ENCODE measurements at places on chromosomes 5 and 9.

DNA sequence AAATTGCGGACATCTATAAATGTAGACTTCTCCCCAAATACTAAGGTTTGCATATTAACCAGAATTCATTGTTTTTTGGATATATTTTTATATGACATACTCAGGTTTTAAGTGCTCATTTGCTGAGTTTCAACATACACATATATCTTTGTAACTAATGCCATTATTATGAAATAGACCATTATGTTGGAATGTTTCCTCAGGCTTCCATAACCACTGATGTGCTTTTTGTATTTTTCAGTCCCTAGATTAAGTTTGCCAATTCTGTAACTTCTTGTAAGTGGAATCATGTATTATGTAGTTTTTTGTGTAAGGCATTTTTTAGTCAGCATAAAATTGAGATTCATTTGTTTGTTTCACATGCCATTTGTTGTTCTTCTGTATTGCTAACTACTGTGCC lies 32.1 kb downstream of the HSPA4 start:
- DNase-seq: peak; percentile 70

DNA sequence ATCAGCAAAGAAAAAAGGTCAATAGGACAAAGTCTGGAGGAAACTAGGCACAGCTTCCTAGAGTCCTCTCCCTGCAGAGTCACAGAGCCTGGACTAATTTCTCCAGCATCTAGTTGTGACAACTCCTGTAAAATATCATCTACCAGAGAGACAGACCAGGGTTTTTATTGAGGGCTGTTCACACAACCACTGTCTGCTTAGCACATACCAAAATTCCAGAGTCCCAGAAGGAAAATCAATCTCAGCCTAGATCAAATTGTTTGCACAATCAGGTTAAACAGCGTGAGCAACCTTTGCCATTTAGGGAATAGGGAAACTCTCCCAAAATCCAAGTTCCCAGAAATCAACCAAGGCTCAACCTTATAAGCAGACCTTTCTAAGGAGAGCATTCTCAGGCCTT lies 190.3 kb downstream of the SYK start:
- DNase-seq: peak; percentile 66

- peak; percentile 84 for DNase-seq
These were observed 85.1 kb upstream of the RAI14 start for GRCh38 chr5:34570721-34571676.

DNA sequence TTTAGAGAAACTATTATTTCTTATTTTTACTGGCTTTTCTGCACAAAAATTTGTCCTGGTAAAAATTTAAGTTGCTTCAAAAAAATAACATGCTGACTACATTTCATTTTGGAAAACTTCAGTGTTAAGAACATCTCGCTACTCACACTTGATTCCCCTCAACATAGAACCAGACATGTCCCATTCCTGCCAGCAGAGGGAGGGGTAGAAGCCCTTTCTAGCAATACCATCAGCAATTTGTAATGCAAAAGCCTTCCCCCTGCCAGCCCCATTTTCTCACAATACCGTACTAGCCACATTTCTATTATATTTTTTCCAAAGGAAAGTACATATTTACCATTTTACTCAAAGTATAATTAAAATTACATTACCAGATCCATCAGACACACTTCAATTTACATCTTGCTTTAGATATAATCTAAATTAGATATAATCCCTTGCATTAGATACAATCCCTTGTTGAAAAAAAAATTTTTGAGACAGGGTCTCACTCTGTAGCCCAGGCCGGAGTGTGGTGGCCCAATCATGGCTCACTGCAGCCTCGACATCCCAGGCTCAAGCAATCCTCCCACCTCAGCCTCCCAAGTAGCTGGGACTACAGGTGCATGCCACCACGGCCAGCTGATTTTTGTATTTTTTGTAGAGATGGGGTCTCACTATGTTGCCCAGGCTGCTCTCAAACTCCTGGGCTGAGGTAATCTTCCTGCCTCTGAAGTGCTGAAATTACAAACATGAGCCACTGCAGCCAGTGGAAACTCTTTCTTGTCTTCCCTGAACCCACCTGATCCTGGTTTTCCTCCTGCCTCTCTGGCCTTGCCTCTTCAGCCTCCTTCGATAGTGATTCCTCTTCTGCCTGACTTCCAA lies 39.6 kb upstream of the IDNK start:
- peak; percentile 72 for DNase-seq

- no peak for DNase-seq
These were observed 369.5 kb downstream of the PRELID2 start for GRCh38 chr5:145465474-145466263.

DNA sequence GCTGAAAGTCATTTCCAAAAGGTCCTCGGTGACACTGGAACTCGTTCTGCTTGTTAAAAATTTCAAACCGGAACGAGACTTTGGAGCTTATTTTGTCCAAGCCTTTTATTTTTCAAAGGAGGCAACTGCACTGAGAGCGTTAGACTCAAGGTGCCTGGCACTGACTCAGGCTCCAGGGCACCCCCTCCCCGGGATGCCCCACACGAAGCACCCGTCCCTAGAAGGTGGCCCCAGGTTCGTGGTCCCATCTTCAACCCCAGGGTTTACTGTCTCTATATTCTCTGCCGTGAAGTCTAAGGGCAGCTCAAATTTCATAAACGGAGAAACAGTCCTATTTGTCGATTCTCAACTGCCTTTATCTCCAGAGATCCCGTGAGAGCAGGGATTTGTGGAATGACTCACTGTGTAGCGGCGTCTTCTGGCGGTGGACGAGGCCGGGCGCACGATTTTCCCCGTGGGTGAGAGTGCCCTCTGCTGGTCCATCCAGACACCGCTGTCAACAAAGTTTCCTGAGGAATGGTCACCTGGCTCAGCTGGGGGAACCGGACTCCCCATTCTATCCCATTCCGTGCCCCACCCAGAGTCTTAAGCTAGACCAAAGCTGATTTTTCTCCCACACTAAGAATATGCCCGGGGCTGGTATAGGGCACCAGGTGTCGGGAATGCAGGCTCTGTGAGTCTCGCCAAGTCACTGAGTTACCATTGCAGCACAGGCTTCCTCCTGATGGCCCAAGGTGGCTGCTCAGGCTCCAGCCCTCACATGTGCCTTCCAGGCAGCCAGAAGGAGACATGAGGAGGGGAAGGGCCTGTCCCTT lies 27.1 kb upstream of the SLC6A19 start:
- DNase-seq: peak; percentile 80

DNA sequence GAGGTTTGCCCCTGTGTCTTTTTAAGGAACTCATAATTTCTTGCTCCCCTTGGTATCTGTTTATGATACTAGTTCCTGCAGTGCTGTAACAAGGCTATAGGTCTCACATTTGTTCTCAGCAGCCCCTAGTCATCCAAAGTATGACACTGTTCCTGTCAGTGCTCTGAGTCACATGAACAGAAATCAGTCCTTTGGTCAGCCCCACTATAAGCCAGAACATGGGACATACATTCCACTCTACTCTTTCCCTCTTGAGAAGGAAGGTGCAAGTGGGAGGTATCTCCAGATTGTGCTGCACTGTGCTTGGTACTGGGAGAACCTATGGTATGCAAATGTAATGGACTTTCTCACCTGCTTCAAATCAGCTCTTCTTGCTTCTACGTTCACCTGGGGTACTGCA lies 87.0 kb downstream of the IARS1 start:
- DNase-seq: peak; percentile 32

DNA sequence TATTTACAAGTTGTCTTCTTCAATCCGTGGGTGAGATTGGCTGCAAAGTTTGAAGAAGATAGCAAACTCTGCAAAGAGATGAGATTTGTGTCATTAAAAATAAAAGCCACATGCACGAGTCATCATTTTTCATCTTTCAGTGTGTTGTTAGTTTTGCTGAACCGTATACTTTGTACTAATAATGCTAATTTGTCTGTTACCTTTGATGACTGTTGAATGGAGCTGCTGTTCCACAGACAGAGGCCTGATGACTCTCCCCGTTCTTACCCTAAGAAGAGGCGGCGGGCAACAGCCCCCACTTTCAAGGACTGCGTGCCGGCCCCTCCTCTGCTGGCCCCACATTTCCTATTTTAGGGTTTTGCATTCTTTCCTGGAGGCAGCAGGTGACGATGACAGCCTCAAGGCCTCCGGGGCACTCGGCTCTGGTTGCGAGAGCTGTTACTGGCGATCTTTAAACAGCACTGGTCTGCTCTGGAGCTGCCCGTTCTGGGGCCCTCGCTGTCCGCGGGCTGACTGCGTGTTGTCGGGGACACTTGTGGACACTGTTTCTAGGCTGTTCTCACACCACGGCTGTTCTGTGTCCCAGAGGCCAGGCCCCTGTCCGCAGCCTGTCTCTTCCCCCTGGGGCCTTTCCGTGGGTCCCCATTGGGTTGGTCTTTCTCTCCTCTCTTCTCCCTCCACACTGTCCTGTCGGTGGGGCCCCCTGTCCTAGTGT lies 35.1 kb downstream of the NDUFS6 start:
- DNase-seq: no peak

- no peak for DNase-seq
These were observed 162.7 kb downstream of the C9orf50 start for GRCh38 chr9:129458155-129458661.

DNA sequence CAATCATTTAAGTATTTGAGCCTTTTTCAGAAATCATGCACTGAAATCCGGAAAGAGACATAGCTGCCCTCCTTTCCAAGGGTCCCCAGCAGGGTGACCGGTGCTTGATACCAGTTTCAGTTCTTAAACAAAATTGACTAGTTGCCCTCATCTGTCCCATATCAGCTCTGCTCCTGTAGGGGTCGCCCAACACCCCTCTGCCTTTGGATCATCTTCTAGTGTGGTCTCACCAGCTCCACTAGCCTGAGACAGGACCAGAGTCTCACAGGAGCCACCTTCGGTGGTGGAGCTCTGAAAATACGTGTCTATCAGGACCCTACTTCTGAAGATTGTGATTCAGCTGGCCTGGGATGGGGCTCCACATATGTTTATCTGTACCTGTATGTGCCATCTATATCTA lies 428.2 kb downstream of the ENC1 start:
- peak; percentile 19 for DNase-seq

DNA sequence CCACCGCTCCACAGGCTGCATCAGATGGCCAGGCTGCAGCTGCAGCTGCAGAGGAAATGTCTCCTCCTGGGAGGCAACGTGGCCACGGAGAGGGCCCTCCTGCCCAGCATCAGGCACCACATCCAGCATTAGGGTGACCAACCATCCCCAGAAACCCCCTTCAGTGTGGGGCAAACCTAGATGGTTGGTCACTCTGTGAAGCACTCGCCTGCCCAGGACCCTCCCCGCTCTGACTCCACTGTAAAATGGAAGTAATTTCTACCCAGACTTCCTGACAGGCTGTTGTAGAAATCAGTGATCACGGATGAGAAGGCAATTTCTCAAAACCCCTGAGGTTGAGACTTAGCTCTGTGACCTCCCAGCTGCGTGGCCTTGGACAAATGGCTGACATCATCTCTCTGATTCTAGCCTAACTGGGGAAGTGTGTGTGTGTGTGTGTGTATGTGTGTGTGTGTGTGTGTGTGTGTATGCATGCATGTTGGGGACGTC lies 31.6 kb downstream of the B4GALT1 start:
- DNase-seq: no peak

DNA sequence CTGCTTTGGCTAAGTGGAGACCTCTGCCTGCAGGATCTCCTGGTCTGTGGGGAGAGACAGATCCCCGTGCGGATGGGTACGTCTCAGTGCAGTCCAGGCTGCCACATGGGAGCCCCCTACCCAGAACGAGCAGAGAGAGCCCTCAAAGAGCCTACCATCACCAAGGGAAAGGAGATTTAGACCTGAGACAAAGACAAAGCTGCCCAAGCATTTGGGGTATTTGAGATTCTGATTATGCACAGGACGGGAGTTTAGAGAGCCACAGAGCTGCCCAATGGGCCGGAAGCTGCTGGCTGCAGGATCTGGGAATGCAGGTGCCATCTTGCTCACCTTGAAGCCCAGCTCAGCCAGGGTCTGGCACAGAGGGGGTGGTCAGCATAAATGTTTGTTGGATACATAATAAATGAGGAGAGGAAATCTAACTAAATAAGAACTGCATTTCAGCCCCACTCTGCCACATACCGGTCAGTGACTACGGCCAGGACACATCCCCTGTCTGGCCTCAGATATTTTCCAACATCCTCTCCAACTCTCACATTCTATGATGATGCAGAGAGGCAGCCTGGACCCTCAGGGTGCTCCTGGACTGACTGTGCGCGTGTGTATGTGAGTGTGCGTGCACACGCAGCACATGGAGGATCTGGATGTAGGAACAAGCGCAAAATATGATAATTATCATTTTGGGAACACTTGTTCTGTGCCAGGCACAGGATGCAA lies 157.8 kb downstream of the FGF18 start:
- no peak for DNase-seq

DNA sequence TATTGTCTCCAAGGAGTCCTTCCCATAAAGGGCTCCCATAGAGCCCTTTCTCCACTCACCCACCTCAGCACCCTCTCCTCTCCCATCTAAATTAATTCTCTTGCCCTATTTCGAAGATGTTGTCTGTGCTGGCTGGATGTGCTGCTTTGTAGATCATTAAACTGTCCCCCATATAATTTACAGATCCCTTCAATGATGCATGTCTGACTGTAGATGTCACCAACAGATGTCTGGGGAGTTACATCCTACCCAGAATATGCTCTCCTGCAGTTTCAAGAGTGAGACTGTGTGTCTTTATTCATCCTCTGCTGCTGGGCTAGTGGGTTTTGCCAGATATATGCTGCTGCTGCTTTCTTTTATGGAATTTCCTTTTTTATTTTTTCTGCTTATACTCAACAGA lies 351.2 kb downstream of the MLLT3 start:
- DNase-seq: no peak

- DNase-seq: no peak
These were observed 22.0 kb downstream of the MYO10 start for GRCh38 chr5:16914108-16914435.

- peak; percentile 10 for DNase-seq
These were observed 74.5 kb downstream of the XRCC4 start for GRCh38 chr5:83151821-83152220.

- no peak for DNase-seq
These were observed 50.5 kb downstream of the SH3TC2 start for GRCh38 chr5:149012350-149012749.

DNA sequence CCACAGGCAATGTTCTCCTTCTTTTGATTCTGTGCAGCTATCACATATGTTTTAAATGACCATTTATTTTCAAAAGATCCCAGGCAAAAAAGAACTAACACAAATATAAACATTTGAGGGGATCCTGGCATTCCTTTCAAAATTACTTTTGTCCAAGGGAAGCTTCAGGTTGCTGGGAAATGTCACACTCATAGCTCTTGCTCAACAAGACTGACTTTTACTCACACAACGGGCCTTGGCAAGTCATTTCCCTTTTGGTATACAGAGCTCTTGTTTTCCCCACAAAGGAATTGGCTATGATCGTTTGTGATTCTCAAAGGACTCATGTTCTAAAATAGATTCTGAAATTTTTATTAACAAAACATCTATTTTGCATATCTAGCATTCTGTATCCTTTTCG lies 4.5 kb upstream of the PALM2AKAP2 start:
- peak; percentile 42 for DNase-seq

GRCh38 chr5:153957205-153957604 lies 81.5 kb downstream of the FAM114A2 start:
- DNase-seq: no peak

GRCh38 chr9:25703701-25704357 lies 25.6 kb upstream of the TUSC1 start:
- DNase-seq: no peak

- DNase-seq: no peak
These were observed 207.3 kb downstream of the PARP8 start for GRCh38 chr5:50873595-50874277.

- DNase-seq: no peak
These were observed 226.4 kb downstream of the KIAA0825 start for GRCh38 chr5:94391996-94392395.
